Posterior cingulate gyrus (tissue), 11 donors: ENCODE measurements at places on chromosomes 2 and 18.

GRCh38 chr18:75679331-75679730 lies 251.8 kb upstream of the SMIM21 start:
- DNase-seq, result no peak

DNA sequence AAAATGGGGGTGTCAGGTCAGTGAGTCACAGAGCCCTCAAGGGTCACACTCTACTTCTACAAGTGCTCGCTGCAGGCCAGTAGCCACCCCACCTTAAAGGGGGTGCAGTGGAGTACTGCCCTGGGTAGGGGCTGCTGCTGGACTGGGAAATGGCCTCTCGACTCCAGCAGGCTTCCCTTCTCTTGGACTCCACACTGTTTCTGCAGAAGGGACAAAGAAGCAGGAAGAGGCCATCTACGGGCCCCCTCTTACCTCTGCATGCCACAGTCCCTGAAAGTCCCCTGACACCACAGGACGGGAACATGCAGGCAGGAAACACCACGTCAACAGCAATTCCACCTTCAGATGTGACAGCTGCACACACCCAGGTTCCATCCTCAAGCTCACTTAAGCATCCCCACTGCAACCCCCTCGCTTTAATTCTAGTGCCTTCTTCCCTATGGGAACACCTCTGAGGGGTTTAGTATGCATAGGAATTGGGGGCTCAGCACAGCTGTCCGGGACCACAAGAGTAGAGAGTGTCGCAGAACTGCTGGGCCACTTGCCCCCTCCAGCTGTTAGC lies 22.3 kb downstream of the SNED1 start:
- DNase-seq, result no peak

DNA sequence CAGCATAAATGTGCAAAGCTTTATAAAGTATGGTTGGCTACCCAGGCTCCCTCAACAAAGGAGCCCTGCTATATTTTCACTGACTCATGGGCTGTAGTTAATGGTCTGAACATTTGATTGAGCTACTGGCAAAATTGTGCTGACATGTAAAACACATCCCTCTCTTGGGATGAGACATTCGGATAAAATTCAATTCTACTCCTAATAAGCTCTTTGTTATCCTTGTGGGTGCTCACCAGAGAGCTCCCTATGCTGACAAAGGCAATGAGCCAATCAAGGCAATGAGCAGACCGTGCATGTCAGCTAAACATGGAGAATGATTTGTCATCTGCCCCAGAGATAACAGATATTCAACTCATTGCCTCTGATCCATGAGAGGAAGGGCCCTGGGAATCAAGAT lies 27.7 kb downstream of the SERPINB8 start:
- no peak for DNase-seq

- no peak for DNase-seq
These were observed 193.5 kb downstream of the SPP2 start for GRCh38 chr2:234243871-234244565.

DNA sequence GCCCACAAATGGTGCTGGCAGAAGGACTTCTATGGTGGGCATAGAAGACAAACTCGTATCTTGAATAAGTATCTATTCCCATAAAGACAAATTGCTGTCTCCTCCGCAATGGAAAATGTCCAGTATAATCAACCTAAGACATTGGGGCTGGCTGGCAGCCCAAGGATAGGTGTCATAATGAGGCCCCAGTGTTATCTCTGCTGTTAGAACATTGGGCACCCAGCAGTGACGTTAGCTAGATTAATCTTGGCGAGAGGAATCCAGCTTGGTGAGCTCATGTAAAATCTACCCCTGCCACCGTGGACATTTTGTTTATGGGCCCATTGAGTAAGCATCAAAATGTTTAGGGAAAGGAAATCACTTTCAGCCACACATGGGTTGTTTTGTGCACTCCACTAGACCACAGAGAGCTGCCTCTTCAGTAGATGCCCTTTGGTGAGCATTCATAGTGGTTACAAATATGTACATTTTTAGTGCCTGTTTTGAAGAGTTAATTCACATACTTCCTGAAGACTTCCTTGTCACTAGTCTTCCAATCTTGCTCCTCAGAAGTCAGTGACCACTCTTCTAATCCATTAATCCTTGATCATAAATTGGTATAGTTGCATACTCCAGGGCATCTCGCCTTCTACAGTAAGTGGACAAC lies 48.2 kb upstream of the KDM3A start:
- DNase-seq, result no peak

- no peak for DNase-seq
These were observed 112.5 kb downstream of the SMAD7 start for GRCh38 chr18:48838166-48838775.

DNA sequence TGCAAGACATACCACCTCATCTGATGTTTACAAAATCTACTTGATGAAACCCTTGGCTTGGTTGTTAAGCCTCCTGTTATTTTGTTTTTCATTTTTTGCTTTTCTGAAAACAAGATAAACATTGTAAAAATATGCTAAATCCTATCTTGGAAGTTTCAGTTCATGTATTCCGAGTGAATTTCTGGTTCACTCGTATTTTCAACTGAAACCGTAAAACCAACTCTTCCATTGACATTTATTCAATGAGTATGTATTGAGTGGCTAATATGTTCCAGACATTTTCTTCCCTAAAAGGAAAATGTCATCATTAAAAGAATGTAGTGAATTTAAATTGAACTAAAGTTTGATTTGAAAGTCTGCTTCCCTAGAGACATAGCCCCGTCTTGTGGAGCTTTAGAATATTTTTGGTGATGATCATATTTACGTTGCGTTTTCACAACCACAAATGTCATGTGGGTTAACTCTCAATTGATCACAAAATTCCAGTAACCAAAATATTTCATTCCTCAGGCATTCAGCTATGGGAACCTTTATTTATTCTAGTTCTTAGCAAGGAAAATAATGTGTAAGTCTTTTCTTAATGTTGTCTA lies 204.2 kb downstream of the MBD2 start:
- DNase-seq, result no peak
